Effector memory CD8-positive, alpha-beta T cell (primary cell): ENCODE measurements at places on chromosomes 4 and X.

GRCh38 chrX:23383411-23383810, 48.8 kb downstream of the PTCHD1 start:
- DNase-seq, result no peak

- DNase-seq, result no peak
These were observed 24.4 kb upstream of the MGST2 start for GRCh38 chr4:139641218-139641617.

GRCh38 chr4:70504733-70505132, 13.6 kb upstream of the AMTN start:
- DNase-seq, result no peak

GRCh38 chr4:2365054-2365912, 53.2 kb downstream of the ZFYVE28 start:
- no peak for DNase-seq

DNA sequence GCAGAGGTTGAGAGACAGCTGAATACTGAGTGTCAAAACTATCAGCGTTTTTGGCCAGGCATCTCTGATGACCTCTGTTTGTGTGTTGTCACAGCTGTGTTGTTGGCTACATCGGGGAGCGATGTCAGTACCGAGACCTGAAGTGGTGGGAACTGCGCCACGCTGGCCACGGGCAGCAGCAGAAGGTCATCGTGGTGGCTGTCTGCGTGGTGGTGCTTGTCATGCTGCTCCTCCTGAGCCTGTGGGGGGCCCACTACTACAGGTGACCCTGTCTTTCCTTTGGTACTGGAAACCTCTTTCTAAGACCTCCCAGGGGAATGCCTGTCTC, 86.9 kb downstream of the EGF start:
- DNase-seq, result no peak

DNA sequence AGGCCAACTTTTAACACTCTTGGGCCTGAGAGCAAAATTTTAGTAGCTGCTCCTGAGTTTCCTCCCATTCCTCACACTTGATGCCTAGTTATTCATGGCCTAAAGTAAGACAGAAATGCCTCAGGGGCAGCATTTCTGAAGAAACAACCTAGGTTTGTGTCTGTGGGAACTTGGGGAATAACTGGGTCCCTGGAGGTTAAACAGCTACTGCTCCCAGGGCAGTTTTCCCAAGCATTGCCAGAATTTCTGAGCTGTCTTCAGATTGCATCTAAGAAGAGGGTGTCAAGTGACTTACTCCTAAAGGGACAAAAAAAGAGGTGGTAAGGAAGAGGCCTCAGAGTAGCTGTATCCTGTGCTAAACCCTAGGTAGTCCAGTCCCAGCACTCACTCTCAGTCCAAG, 130.8 kb upstream of the ACSL4 start:
- DNase-seq, result no peak

GRCh38 chr4:17787315-17787714, 5.9 kb upstream of the FAM184B start:
- no peak for DNase-seq

DNA sequence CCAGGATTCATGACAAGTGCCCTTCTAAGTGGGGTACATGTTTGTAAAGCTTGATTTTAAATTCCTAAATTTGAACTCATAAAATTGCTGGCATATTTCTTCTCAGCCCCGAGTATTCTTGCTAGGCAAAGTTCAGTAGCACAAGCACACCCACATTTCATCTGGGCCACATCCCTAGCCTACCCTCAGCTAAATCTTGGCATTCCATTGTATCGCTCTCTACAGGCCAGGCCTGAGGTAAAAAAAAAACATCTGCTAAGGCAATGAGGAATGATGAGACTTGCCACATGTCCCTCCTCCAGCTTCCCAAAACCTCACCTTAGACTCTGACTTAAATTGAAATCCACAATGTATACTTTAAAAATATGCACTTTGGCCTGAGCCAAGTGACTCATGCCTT, 51.4 kb upstream of the VCX3B start:
- no peak for DNase-seq

DNA sequence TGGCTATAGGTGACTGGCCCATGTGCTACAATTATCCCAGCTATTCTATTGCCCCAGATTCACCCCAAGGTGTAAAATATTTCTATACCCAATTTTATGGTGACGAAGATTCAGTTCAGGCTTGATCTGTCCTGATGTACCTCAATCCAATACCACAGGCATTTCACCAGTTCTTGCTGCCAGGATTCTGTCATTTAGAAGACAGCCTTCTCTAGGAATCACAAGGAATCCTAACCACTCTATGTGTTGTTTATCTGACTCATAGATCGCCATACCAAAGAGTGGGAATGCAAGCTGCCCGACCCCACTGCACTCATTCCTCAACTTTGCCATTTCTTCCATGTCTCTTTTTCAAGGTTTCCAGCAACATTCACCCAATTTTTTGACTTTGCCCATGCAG, 355.0 kb upstream of the EMCN start:
- DNase-seq, result no peak

DNA sequence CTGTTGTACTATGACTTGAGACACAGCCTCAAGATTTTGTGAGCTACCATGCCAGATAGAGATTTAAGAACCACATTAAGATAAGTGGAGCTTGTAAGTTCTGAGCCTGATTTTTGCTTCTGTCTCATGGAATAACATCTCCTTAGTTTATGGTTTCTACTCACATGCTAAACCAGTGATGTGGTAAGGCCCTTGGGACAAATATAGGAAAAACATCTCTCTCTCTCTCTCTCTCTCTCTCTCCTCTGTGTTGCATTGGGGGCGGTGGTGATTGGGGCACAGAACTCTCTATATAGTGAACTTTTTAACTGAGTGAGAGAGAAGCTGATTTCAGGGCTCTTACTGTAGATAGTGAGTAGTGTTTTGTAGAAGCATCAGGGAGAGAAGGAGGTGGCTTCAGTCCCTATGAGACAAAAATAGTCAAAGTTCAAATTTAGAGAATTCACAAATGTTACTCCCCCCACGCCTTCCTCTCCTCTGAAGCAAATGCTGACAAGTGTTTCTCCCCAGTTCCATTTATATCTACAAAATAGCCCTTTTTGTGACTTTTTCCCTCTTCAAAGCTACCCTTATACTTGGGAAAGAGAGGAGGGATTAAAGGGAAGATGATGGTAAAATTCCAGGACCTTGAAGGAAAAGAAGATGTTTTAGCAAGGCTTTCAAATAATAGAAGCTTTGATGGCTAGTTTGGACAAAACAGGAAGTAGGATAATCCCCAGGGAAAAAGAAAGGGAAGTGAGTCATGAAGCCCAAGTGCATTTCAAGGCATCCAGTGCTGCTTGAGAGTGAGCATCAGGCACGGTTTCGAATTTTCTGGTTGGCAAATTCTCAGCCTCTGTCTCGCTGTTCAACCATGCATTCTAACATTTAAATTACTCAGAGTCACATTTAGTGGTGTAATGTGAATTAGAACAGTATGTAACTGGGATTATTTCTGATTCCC, 134.3 kb upstream of the AP1S2 start:
- no peak for DNase-seq

- no peak for DNase-seq
These were observed 12.4 kb downstream of the PHKA2 start for GRCh38 chrX:18971506-18971905.

DNA sequence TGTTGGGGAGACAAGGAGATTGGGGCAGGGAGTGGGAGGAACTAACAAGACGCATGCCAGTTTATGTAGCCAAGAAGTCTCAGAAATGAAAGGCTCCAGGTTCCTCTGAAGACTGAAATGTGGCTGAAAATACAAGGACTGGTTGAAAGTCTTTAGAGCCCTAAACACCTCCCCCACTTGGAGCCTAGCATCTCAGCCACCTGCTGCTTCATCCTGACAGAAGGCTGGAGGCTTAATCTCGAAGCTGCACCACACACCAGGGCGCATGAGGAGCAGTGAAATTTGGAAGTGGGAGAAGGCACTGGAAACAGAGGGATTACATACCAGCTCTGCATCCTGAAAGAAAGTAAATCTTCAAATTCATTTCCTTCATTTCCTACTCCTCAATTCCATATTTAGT, 160.7 kb upstream of the FTHL17 start:
- no peak for DNase-seq

DNA sequence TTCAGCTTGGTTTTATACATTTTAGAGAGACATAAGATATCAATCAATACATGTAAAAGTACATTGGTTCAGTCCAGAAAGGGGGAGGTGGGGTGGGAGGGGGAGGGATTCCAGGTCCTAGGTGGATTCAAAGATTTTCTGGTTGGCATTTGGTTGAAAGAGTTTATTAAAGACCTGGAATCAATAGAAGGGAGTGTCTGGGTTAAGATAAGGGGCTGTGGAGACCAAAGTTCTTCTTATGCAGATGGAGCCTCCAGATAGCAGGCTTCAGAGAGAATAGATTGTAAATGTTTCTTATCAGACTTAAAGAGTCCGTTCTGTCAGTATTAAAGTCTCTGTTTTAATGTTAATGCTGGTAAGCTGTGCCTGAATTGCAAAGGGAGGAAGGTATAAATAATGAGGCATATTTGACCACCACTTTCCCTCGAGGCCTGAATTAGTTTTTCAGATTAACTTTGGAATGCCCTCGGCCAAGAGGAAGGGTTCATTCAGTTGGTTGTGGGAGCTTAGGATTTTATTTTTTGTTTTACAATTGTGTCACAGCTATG, 169.9 kb downstream of the AASDH start:
- no peak for DNase-seq
